ENCODE measurements at places on chromosomes 5 and 9.

GRCh38 chr5:37710965-37711364 is 128.9 kb downstream of the GDNF start:
- DNase-seq = no peak

DNA sequence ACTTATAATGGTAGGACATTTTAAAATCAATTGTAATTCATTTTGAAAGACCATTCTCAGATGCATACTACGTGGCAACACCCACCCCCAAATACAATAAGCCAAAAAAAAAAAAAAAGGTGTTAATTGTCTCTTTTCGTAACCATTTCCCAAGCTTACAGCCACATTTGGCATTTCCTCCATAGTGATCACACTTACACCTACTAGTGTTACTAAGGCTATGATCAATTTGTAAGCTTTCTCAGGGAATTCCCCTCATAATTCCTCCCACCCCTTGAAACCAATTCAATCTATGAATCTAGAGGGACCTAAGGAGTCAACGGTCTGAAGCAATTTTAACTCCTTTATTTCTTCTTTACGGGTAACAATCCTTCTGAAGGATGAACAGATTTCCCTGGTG is 40.1 kb downstream of the NR2F1 start:
- DNase-seq = no peak

DNA sequence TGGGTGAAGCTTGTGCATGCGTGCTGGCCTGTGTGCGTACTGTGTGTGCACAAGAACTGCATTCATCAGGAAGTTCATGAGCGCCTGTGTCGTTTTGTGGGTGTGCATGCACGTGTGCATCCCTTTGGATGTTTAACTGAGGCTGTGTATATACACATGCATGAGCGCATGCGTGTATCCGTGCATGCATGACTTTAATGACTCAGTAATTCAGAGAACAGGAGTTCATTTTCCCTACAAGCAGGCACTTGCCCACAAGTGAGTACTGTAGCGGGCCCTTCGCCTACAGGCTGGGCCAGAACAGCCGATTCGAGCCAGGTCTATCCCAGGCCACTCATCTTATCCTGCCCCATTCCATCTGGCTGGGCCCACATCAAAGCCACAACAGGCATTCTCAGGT is 29.8 kb downstream of the CORO2A start:
- DNase-seq = no peak

- DNase-seq = no peak
Observed at GRCh38 chr9:114504341-114505186, 709 bp downstream of the WHRN start.

DNA sequence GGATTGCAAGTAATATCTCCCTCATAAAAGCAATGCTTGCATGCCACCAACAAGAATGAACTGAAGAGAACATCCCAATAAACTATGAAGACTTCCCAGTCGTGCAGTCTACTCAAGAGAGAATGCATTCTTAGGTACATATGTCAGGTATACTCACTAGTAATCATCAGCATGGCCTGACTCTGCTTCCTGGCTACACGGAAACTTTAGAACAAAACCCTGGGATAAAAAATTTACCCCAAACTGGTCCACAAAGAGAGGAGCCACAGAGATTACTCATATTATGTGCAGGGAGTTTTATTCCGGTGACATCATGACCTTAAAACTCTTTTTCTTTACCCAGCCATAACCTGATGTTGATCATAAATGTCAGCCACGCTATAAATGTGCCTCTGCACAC is 57.5 kb upstream of the PAPPA start:
- no peak for DNase-seq

DNA sequence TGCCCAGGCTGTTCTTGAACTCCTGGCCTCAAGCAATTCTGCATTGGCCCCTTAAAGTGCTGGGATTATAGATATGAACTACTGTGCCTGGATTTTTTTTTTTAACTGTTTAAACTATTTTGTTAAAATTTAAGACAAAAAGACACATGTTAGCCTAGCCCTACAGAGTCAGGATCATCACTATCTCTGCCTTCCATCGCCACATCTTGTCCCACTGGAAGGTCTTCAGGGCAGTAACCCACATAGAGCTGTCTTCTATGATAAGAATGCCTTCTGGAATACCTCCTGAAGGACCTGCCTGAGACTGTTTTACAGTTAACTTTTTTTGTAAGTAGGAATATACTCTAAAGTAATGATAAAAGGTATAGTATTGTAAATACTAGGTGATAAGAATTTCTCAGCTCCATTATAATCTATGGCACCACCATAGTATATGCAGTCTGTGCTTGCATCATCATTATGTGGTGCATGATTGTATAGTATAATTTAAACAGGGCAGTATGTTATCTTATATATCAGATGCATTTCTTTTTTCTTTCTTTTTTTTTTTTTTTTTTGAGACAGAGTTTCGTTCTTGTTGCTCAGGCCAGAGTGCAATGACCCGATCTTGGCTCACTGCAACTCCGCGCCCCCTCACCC is 52.7 kb downstream of the DENND4C start:
- DNase-seq = no peak

DNA sequence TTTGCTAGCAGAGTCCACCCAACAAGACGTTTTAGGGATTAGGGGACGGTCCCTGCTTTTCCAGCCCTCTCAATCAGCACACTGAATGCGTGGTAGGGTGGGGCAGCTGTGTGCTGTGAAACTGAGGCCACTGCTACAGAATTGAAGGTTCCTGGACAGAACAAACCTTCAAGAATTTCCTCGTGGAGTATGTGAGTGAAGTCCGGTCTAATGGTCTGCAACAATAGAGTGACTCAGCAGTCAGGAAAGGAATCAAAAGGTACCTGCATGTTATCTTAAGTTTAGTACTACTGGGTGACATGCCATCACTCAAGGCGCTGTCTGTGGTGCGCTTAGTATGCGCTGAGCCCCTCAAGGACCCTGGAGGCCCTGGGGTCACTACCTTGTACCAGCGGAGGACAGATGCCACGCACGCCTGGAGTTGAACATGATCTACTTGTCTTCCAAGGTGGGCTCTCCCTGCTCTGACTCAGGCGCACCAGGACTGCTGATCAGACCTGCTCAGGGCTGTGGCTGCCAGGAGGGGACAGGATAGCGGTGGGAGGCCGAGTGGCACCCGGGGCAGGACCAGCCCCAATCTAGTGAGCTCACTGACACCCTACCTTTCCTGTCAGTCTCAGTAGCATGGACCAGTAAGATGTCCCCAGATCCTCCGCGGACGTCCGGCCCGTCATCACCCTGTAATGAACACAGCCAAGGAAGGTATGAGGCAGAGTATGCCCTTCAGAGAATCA is 50.5 kb downstream of the PRRT1B start:
- no peak for DNase-seq

DNA sequence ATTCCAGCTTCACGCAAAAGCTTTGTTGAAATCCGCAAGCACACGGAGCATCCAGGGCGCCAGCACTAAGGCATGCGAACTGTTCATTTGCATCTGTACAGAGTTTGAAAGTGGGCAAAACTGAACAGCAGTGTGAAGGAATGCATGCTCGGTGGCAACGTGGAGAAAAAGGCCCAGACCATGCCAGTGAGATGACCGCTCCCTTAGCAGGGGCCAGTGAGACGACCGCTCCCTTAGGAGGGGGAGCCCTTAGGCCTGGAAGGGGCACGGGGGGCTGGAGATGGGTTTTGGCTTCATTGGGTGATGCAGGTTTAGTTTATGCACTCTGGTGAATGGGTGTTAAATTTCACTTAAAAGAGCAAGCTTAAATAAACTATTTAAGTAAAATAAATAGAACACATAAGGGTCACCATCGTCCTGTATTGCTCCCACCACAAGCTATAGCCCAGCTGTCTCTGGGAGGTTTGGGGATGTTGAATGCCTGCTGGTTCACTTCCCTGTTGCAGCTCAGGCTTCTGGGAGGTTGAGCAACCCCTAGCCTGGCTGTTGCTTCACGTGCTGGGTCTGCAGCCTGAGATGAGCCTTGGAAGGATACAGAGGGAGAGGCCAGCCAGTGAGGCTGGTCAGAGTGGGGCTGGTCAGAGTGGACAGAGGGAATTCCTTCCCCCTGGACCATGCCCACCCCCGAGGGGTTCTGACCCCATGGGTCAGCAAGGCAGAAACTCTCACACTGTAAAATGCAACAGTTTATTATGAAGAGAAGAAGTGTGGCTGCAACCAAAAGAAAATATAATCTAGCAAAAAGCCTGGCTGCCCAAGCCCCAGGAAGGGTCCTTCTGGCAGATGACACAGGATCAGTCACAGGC is 4.6 kb upstream of the FCN1 start:
- DNase-seq = no peak

GRCh38 chr9:94767331-94768072 is 41.0 kb downstream of the AOPEP start:
- no peak for DNase-seq
